ENCODE measurements at places on chromosomes 2 and 18. TPM values are rescaled to one million over a fixed set of nuclear protein-coding genes. Genes with fewer than 3 reads are reported as not detected.
A peak's percentile ranks its signal among the peaks of the same experiment; 100 is the strongest.

DNA sequence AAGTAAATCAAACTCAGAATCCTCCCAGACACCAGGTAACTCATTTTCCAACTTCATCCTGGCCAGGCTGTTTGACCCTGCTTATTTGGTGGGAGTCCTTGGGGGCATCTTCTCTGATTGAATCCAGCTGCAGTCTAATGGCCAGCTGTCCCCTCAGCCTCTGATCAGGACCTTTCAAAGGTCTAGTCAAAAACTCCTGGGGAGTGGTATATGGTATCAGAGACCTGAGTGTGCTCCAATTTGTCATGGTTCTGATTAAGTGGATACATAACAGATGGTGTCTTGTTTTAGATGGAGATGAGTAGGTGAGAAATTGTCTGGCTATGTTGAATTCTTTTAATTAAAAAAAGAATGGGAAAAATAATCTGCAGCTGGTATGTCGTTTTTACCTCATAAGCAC is 842.6 kb upstream of the ACVR2A start:
- H3K4me3 ChIP-seq = no peak overlapping the region
- H3K36me3 ChIP-seq = no peaks in the 10 kb centered on the region
- no peak for DNase-seq
- no peak overlapping the region for H3K27ac ChIP-seq

- no peaks in the 10 kb centered on the region for H3K27me3 ChIP-seq
- peaks cover 9% of the 10 kb centered on the region for H3K4me1 ChIP-seq
- H3K27ac ChIP-seq = peak overlapping the region; percentile 32
Measured at GRCh38 chr18:79576686-79577351, 102.8 kb upstream of the CTDP1 start.

DNA sequence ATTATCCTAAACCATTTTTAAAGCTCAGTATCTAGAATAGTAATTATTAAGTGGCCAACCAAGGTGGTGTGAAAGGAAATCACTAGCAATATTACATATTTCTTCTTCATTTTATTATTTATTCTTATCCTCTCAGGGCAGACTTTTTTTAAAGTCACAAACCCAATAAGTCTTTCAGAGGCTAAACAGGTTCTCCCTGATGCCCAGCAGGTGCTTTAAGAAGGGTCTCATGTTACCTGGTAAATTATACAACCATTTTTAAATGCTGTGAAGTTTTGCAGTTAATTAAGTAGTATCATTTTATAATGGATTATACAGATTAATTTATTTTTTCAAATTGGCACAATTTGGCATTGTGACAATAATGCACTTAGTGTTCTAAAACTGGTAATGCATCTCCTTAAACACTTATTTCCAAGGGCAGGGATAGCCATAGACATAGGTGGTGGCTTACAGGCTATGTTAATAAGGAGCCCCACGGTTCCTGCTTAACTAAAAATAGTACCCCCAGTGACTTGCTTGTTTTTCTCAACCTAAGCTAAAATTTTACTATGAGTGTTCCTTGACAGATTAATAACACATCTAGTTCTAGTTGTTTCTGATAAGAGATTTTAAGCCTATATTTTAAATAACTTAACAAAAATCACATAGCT is 67.0 kb downstream of the PMS1 start:
- no peaks in the 10 kb centered on the region for H3K27me3 ChIP-seq
- H3K4me1 ChIP-seq = no peaks in the 10 kb centered on the region
- DNase-seq = no peak
- no peak overlapping the region for H3K27ac ChIP-seq
- H3K36me3 ChIP-seq = peaks cover 38% of the 10 kb centered on the region

The AQP12A gene
- not detected for total RNA-seq

Data from upper lobe of left lung (tissue), 6 donors.